ENCODE measurements at places on chromosomes 16 and 17.

DNA sequence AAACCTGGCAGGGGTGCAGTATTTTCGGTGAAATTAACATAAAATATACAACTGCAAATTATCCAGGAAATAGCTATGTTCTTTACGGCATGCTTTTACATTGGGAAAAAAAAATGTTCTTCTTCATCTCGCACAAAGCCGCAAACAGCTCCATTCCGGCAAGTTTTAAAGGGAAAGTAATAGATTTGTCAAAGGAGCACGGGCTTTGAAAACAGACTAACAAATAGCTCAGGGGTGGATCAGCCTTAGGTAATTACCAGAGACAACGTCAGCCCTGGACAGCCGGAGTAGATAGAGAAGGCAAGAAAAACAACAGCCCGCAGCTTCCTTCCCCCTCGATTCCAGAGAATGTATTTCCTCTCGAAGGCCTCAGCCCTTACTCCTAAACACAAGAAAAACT is 222.5 kb downstream of the C16orf78 start:
- DNase-seq: no peak

GRCh38 chr16:31179219-31179746 is 656 bp upstream of the FUS start:
- no peak for DNase-seq

GRCh38 chr16:86044241-86044671 is 145.3 kb downstream of the IRF8 start:
- DNase-seq: peak; percentile 13

DNA sequence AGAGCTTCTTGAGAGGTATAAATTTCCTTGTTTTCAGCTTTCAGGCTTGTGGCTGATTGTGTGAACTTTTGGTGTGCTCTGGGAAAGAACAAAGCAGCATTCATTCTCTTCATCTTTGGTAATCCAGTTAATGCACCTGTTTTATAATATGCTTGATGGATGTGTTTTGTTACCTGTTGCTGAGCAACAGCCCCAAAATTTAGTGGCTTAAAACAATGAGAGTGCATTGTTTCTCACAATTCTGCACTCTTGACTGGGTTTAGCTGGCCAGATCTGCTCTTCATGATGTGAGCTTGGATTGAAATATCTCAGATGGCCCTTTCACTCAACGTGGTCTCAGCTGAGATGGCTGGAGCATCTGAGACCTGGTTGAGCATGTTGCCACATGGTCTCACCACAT is 58.7 kb upstream of the NOL11 start:
- no peak for DNase-seq

DNA sequence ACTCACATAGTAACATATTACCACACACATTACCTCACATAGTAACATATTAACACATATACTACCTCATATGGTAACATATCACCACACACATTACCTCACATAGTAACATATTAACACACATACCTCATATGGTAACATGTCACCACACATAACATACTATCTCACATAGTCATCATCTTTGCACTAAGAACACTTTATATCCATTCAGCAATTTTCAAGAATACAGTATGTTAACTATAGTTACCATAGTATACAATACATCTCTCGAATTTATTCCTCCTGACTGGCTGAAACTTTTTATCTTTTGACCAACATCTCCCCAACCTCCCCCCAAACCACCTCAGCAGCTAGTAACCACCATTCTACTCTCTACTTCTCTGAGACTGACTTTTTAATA is 7.6 kb downstream of the NUDT7 start:
- no peak for DNase-seq

DNA sequence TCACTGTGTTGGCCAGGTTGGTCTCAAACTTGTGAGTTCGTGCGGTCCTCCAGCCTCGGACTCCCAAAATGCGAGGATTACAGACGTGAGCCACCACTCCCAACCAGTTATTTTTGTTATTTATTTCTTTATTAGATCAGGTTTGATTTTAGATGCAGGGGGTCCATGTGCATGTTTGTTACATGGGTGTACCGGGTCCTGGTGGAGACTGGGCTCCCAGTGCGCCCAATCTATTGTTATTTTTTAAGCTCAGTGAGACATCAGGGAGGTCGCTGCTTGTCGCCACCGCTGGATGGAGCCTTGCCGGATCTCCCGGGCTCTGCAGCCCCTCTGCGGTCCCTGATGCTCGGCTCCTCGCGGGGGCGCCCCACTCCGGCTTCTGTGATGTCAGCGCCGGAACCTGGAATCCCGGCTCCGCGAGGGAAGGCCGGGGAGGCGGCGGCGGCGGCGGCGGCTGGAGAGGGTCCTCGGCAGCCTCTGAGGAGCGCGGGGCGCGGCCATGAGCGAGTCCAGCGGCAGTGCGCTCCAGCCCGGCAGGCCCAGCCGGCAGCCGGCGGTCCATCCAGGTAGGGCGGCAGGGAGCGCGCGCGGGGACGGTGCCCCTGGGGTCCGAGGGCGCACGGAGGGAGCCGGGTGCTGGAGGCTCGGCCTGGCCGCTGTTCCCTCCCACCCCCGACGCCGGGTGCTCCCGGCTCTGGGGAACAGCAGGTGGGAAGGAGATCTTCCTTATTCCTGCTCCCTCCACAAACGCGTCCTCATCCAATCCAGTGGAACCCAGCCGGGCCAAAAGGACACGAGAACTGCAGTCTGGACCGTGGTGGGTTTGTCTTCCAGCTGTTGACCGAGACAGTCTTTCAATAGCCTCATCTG is at the start of gene TMC7:
TSS of gene TMC7 (plus strand) at position 370 of the 870 bp plus-strand sequence. CDS start at position 500, 130 bp downstream.
- DNase-seq: no peak

GRCh38 chr17:66955821-66956220 is 8.7 kb upstream of the CACNG4 start:
- no peak for DNase-seq

- DNase-seq: no peak
These were observed 5.9 kb upstream of the SPG7 start for GRCh38 chr16:89502081-89502843.

DNA sequence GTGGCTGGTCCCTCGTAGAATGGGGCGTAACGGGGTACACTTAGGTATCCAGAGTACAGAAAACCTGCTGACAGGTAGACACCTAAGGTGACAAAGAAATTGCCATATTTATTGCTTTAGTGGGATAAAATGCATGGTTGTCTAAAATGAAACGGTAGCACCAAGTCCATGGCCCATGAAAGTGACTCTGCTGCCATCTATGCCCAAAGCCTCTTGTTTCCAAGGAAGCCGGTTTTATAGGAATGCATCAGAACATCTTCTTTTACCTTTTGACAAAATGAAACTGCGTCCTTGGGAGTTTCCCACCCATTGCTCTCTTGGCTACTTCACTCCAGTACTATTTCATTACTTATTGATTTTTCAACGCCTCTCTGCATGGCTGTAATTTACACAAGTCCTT is 151.3 kb upstream of the ZFHX3 start:
- DNase-seq: no peak

- DNase-seq: no peak
These were observed 11.3 kb downstream of the USB1 start for GRCh38 chr16:58012481-58012880.

- DNase-seq: no peak
These were observed 186.0 kb downstream of the GRIN2A start for GRCh38 chr16:9996221-9996620.

- DNase-seq: no peak
These were observed 82.6 kb downstream of the C16orf78 start for GRCh38 chr16:49455991-49456745.

DNA sequence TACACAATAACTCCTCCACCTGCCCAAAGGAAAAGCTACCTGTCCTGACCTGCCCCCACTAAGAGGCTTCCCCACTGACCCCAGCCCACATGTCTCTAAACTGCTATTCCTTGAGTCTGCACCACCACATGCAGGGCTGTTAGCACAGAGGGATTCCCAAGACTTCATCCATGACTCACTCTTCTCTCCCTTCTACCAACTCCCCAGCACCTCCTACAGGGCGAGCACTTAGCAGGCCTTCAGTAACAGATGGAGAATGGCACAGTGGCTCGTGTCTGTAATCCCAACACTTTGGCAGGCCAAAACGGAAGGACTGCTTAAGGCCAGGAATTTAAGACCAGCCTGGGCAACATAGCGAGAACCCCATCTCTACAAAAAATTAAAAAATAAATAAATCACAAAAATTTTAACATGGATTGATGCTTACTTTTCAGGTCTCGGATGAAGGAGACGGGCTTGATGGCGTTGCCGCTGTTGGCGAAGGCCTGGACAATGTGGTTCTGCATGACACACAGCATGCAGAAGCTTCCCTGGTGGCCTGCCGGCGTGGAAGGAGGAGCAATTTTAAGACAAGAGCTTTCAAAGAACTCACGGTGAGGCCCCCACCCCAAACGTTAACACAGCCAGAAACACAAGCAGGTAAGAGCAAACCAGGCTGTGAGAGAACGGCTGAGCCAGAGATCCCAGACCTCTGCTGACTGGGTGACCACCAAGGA is 12.0 kb downstream of the USP36 start:
- no peak for DNase-seq

GRCh38 chr17:51083981-51084380 is 36.7 kb downstream of the SPAG9 start:
- no peak for DNase-seq
